ENCODE measurements at places on chromosomes 1 and 21.

DNA sequence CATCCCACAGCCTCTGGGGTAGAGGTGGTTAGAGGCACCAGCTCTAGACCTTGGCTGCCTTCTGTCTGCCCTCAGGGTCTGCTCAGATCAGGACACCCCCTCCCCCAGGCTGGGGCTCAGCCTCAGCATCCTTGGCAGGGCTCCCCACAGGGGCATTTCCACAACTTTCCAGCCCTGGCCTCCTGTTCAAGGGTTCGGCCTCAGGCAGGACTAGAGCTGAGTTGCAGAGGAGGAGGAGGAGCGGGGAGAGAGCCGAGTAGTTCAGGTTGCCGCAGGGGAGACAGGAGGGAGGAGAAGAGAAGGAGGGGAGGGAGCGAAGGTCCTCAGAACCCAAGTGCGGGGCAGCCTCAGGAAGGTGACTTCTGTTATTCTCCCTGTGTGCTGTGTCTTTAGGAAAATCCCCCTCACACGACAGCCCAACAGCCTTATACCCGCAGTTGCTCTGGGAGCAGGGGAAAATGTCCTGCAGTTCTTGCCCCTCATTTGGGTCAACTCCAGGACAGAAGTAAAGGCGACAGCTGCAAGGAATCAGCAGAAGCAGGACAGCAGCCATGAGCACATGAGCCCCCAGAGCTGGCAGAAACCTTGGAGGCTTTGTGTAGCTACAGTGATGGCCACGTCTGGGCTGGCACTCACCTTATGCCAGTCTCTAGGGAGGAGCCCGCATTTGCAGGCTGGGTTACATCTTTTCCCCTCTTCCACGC, 46.5 kb upstream of the TENT5B start:
- no peak for DNase-seq

DNA sequence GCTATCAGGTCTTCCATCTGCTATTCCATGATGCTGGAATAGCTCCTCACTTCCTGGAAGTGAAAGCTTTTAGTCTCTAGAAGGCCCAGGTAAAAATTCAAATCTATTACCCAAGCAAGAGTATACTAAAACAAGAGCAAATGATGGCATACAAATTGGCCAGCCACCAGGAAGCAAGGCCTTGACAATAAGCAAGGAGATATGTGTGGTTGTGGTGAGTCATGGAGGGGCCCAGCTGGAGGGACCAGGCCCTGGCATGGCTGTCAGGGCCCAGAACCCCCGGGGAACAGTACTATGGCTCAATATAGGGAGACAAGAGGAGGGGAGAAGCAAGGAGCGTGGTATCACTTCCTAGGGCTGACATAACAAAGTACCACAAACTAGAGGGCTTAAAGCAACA, 358.7 kb downstream of the RRAGC start:
- no peak for DNase-seq

DNA sequence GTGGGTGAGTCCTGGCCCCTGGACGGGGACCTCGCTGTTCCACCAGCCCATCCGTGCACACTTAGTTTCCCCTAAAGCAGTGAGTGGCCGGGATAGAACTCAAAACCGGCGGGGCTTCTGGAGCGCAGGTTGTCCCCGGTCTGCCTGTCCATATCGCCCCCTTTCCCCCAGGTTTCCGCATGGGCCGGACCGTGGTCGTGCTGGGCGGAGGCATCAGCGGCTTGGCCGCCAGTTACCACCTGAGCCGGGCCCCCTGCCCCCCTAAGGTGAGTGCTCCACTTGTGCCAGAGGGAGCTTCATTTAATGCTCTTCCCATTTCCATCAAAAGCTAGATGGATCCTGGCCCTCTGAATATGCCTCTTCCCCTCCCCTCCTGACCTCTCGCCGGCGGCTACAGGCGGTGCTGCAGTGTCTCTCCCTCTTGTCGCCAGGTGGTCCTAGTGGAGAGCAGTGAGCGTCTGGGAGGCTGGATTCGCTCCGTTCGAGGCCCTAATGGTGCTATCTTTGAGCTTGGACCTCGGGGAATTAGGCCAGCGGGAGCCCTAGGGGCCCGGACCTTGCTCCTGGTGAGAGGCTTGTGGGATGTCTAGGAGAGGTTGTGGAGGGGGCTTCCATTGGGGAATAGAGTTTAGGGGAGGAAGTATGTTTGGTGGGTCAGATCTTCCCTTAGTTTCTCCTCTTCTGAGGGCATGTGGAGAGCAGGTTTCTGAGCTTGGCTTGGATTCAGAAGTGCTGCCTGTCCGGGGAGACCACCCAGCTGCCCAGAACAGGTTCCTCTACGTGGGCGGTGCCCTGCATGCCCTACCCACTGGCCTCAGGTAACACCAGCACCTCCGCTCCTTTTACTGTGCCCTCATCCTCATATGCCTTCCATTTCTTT, 683 bp downstream of the PPOX start:
- peak; percentile 23 for DNase-seq

DNA sequence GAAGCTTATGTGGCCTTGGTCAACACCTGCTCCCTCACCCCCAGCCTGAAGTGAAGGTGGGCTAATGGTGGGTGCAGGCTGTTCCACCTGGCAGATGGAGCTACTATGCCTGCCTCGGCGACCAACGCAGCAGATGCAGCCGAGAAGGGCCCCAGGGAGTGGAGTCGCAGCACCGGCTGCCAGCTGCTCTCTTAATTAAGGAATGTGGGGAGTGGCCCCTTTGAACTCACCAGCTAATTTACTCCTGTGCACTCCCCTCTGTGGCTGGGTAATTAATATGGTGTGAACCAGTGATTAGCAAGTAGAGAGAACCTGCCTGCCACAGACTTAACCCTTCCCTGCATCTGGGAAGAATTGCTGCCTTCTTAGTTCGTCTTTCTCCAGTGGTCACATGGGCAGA, 3.3 kb upstream of the SLAMF8 start:
- DNase-seq, result peak; percentile 32

- no peak for DNase-seq
Observed at GRCh38 chr1:30368651-30369240, 354.6 kb downstream of the MATN1 start.

GRCh38 chr1:166882893-166883292, 6.8 kb upstream of the TADA1 start:
- no peak for DNase-seq

DNA sequence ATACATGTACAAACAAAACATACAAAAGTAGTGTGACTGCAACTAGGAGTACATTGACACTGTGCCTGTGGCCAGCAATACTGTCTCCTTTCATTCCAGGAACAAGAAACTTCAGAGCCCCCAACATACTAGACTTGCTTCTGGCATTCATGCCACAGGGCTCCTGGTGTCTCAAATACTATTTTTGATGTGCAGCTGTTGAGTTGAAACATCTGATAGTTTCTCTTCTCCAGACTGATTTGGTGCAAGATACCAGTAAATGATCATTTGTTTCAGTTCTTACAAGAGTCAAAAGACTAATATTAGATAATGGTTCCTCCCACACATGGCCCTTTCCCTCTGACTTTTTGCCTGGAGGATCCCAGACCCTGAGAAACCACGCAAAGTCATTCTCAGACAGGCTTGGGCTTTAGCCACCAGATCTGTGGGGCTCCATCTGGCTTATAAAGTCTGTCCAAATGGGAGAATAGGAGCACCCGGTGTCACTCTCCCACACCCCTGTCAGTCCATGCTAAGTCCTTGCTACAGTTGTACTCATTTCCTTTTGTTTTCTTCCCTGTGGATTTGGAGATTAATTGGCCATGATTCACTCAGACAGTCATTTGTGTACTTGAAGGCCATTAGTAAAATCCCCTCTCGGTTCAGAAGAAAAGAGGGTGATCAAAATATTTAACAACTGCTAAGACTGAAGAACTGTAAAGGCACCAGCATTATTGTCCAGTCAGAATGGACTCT, 163.5 kb upstream of the RUNX1 start:
- no peak for DNase-seq

DNA sequence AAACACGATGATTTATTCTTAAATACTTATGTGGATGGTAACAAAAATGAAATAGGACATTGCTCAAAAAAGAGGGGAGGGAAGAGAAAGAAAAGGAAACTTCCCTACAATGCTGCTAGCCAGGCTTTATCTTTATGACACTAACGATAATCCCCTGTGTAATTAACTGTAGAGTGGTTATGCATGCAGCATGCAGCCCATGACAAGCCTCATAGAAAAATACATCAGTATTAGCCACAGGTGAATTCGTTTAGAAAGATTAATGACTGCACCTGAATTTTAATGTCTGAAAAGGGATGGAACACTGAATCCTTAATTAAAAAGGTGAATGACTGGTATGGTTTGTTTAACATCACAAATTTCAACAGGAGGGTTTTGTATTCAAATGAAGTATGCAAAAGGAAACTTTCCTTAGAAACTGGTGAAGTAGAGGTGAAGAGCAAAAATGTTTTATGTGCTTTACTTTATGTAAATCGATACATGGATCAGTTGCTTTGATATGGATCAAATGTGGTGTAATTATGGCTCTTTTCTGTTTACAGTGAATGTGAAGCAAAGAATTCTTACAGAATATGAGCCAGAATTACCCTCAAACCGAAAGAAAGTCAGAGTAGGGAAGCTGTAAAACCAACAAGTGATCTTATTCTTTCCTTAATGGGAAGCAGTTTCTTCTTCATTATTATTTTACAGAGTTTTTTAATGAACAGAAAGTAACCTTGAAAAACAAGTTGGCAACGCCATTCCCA, 569.6 kb upstream of the ADGRL2 start:
- peak; percentile 25 for DNase-seq

- no peak for DNase-seq
Observed at GRCh38 chr1:184152974-184153373, 101.4 kb downstream of the TSEN15 start.

DNA sequence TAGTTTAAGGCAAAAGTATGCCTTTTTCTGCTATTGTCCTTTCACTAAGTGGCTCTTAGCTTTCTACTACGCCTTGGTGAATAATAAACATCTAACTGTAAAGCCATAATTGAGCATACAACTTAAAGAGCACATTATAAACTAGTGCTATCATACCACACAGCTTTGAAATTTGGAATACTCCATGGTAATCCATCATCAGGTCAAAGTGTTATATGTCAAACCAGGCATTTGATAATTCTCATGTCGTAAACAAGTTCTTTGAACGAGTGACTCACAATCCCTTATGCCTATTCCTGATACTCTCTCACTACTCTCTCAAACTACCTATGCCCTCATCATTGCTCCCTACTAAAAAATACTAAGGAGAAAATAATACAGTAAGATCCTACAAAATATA, 60.3 kb upstream of the FMN2 start:
- DNase-seq, result no peak

DNA sequence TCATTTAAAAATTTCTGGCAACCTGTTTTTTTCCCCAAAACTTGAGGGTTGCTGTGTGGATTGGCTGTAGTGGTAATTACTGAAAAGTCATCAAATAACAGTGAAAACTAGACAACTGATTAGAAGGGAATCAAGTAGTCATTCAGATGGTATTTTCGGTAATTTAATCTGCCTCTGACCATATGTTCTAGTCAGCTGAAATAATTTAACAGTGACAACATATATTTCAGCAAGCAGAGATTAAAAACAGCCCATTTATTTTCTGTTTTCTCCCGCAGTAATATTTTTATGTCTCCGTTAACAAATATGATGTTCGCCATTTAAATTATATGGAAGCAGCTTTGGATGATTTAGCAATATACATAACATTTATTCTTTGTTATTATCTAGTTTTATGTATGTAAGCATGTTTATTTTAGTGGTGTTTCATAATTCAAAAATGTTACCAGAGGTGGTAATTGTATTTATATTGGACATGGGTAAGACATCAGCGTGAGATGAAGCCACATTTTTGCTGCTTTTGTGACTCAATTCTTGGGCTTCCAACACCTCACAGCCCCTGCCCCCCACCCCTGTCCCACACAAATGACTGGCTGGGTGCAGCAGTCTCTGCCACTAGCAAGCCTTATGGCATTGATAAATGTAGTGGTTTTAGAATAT, 104.4 kb downstream of the GALNT2 start:
- no peak for DNase-seq

DNA sequence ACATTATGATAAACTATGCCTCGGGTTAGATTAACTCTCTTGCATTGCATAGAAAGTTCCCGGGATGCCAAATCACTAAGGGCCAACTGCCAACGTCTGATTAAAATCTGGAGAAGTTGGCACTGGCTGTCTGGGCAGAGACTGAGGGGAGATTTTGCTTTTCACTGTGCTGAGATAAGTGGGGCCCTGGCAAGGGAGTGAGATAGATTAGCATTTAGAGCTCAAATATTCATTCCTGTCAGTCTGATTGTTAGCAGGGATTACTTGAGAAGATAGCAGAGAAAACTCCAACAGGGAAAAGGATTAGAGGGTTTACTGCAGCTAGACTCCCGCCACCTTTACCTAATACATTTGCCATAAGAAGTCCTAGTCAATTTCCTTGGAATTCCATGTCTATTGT, 714.1 kb upstream of the CHRM3 start:
- DNase-seq, result no peak

DNA sequence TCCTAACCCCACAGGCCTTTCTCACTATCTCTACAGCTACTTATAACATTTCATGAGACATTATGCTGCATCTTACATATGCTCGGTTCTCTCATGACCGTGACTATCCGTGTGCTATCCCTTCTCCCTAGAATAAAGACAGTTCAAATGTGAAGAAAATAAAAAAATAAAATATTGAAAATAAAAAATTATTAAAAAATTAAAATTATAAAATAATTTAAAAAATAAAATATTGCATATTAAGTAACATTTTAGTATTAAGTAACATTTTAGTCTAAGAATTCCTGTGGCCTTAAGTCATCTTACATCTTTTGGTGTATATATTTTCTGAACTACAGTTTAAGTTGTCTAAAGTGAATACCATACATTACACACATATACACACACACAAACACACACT, 415.5 kb downstream of the DPYD start:
- DNase-seq, result no peak

DNA sequence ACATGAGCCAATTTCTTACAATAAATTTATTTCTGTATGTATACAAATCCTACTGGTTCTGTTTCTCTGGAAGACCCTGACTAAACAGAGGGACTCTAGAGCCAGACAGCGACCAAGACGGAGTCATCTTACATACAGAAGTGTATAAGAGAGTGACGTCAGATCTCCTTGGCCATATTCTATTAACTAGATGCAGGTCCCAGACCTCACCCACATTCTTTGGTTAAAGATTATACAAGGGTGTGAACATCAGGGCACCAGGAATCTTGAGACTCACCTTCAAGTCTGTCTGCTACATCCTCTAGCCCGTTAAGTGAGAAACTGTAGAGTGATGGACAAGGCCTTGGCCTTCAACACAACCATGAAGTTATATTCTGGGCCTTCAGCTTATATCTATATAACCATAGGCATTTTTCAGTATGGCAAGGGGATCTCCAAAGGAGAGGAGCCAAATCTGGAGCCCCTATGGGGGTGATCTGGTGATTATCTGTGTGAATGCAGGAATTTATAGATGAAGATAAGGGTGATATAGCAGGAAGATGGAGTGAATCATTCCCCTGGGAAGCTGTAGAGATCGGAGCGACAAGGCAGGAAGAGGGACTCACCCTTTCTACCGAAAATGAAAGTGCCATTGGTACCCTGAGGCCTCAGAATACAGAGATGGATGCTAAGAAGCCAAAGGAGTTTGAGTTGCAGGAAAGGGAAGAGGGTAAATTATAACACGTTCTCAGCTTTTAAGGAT, 83.9 kb downstream of the ADAMTS1 start:
- no peak for DNase-seq
